ENCODE measurements at places on chromosomes 7 and 10.

DNA sequence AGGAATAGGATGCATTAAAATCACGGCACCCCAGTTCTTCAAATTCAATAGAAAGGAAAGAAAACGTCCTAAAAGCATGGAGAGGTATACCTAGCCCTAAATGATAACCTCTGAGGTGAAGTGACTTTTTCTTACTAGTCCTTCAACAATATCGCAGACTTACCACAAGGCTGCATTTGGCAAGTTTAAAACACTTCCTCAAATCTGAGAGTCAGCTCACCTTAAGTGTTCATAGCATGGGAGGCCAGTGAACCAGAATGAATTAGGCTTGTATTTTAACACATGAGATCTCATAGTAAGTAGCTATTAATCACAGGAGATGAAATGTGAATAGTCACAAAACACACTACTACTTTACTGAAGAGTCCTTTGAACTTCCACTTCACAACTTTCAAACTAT lies 124.2 kb downstream of the RNF32 start:
- H3K27me3 ChIP-seq = no peaks in the 10 kb centered on the region
- H3K4me3 ChIP-seq = no peak overlapping the region
- DNase-seq = no peak
- H3K36me3 ChIP-seq = peaks cover 45% of the 10 kb centered on the region
- no peak overlapping the region for H3K27ac ChIP-seq

DNA sequence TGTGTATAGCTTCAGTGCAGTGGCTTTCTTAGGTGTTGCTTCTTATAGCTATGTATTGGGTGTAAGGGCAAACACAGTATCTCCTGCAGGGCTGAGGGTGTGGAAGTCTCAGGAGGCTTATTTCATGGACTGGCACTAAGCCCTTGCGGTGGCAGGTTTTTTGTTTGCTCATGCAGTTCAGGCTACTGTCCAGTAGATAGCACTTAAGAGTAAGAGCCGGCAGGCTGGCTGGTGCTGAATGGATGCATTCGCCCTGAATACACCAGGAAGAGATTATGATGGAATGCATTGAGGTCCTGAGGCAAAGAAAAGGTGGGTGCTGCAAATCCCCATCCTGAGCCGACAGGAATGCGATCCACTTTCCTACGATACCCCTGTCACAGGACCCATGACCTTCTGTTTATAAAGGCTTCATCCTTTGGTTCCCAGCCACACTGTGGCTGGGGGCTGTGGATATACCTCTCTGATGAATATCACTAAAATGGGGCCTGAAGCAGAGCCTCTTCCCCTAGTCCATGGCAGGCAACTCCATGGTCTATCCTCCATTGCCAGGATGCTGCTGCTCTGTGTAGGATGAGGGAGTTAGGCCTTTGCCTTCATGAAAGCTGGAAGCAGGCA lies 44.9 kb downstream of the ANXA8 start:
- DNase-seq = no peak
- peaks cover 25% of the 10 kb centered on the region for H3K27me3 ChIP-seq
- H3K36me3 ChIP-seq = no peaks in the 10 kb centered on the region
- H3K4me3 ChIP-seq = no peak overlapping the region
- peaks cover 15% of the 10 kb centered on the region for H3K4me1 ChIP-seq
- H3K27ac ChIP-seq = no peak overlapping the region

DNA sequence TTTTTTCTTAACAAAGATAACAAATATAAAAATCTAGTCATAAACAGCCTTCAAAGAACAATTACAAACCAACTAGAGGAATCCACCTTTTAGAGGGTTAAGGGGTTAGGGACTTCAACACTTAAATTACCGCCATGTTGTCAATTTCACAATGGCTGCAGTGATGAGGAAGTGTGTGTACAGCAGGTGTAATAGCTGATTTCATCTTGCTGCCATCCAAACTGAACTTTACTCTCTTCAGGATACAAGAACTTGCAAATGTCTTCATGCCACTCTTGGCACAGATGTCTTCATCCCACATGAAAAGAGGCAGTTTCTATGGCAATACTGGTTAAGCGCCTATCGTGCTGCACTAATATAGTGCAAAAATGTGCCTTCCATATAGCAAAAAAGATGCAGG lies 401.0 kb downstream of the PHF14 start:
- no peak overlapping the region for H3K4me3 ChIP-seq
- DNase-seq = no peak
- no peaks in the 10 kb centered on the region for H3K36me3 ChIP-seq
- no peaks in the 10 kb centered on the region for H3K27me3 ChIP-seq
- H3K4me1 ChIP-seq = no peaks in the 10 kb centered on the region

DNA sequence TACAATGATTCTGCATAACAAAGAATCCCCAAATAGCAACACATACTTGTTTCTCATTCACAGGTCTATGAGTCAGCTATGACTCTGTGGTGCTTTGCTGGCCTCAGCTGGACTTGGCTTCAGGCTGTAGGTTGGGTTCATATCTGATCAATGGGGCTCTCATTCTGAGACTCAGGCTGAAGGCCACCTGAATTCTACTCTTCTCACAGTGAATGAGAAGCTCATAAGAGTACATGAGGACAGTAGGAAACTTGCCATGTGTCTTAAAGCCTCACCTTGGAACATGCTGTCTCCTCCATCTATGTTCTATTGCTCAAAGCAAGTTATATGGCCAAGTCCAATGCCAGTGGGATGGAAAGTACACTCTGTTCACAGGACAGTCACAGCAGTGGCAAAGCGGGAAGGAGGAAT lies 292.9 kb downstream of the BMPER start:
- H3K4me1 ChIP-seq = no peaks in the 10 kb centered on the region
- H3K27me3 ChIP-seq = no peaks in the 10 kb centered on the region
- H3K36me3 ChIP-seq = no peaks in the 10 kb centered on the region

- H3K36me3 ChIP-seq = no peaks in the 10 kb centered on the region
- no peaks in the 10 kb centered on the region for H3K4me1 ChIP-seq
- H3K4me3 ChIP-seq = no peak overlapping the region
- no peak for DNase-seq
- H3K27me3 ChIP-seq = peaks cover 2% of the 10 kb centered on the region
These were observed 17.6 kb upstream of the GDI2 start for GRCh38 chr10:5830629-5831445.

DNA sequence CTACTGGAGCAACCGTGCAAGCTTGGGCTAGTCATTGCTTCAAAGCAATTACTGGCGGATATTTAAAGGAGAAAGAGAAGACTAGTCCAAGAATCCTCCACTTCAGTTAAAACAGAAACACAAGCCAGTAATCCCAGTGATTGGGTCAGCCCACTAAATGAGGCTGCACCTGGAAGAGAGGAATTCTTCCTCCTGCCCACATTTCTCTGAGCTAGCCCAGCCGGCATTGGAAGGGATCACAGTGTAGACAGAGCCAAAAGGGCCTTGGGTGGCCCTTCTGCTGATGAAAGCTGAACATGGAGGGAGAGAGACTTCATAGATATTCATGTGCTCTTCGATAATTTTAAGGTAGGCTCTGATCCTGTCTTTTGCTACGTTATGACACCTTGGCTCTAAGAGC lies 228.4 kb downstream of the KIAA1217 start:
- H3K4me3 ChIP-seq = no peak overlapping the region
- H3K4me1 ChIP-seq = no peaks in the 10 kb centered on the region
- DNase-seq = no peak
- no peak overlapping the region for H3K27ac ChIP-seq

DNA sequence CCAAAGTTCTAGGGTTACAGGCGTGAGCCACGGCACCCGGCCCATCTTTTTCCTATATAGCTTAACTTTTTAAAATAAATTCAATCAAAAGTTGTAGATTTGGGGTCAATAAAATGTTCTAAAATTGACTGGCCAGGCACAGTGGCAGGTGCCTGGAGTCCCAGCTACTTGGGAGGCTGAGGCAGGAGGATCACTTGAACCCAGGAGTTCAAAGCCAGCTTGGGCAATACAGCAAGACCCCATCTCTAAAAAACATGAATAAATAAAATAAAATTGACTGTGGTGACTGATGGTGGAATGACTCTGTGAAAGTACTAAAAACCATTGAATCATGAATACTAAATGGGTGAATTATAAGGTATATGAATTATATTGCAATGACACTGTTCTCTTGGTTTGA lies 20.8 kb downstream of the P4HA1 start:
- H3K4me1 ChIP-seq = peaks cover 27% of the 10 kb centered on the region
- H3K27ac ChIP-seq = peak overlapping the region; percentile 91
- peaks cover 55% of the 10 kb centered on the region for H3K36me3 ChIP-seq
- no peak for DNase-seq
- H3K4me3 ChIP-seq = no peak overlapping the region

DNA sequence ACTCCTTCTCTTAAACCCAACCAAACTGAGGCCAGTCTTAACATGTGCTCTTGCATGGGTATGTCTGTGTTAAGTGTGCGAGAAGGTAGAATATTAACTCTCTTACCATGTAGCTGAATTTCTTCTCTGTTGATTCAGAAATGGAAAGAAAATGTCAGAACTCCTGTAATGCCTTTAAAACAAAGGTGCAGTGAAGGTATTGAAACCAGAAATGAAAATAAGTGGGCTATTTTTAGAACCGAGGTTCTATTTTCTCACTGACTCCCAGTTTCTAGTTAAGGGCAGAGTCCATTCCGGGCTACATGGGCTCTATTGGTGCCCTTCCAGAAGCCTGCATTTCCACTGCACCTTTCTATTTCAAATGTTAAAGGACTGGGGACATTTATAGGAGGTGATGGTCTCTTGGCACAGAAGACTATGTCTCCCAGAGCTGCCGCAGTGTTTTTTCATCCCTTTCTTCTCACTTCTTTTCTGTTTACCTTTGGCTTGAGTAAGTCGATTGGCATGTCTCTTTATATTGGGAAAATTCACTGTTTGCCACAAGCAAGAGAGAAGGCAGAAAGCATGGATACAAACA lies 174.9 kb downstream of the LRMDA start:
- no peak overlapping the region for H3K27ac ChIP-seq
- no peak for DNase-seq
- H3K36me3 ChIP-seq = no peaks in the 10 kb centered on the region
- no peak overlapping the region for H3K4me3 ChIP-seq
- no peaks in the 10 kb centered on the region for H3K4me1 ChIP-seq
